ENCODE measurements at places on chromosomes 1 and 21.

DNA sequence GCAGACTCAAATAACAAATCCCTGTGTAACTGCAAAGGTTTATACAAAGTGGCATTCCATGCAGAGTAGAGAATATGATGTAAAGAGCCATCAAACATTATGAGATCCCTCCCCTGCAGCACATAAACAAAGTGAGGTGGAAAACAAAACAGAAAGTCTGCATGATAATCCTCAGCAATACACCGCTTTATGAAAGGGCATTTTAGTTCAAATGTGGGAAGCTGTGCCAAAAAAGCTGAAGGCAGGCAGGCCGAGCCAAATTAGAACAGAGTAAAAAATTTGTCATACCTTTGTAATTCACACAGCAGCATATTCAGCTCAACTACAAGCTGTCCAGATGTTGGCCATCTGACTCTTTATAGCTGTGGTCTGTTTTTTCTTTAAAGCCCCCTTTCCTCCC is 113.5 kb downstream of the LHX9 start:
- no peak for DNase-seq

- DNase-seq: no peak
These were observed 144.7 kb downstream of the APP start for GRCh38 chr21:26025536-26026512.

GRCh38 chr1:248790456-248790855 is 34.9 kb upstream of the LYPD8 start:
- DNase-seq: no peak

DNA sequence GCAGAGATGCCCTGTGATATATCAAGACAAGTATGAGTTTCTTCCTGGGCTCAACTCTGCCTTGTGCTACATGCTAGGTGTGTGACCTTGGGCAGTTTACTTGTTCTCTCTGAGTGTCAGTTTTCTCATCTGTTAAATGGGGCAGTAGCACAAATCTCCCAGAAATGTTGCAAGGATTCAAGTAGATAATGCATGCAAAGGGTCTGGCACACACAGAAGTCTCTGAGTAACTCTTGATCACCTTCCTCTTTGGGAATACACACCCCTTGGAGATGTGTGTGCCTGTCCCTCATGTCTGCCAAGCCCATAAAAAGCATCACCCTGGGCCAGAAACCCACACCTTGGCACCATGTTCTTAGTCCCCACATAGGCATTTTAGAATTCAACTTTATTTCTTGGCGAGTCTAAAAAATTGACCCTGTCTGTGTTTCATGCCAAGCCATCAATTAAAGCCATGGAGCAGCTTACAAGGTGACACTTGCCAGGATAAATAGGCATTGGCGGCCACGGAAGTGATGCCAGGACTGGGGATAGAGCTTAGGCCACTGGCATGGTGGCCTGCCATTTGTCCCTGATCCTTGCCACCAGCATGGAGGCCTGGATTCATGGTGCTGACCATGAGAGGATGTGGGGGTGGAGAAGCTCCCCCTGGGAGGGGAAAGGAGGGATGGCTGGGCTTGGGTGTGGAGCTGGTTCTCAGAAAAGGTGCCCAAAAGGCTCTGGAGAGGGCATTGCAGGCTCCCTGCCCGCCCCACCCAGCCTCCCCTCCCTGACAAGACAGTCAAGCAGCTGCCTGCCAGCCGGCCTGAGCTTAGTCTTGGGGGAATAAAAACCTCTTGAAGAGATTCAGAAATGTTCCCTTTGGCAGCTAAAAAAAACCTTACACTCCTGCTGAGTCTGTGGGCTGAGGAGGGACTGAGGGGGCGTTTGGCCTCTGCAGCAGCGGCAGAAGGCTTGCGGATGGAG is 118.0 kb upstream of the IPO9 start:
- no peak for DNase-seq

DNA sequence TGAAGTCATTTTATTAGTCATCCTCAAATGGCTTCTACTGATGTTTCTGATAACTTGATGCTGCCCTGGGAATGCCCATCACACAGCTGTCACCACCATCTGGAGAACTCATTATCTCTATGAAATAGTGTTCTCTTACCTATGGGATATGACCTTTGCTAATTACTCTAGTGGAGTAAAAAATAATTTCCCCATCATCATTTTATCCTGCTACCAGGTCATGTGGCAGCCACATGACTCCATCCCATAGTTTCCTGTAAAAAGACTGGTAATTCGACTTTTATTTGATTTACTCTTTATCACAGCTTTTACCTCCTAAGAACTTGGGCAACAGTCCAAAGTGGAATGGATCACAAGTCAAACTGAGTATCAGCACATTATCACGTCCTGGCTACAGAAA is 76.1 kb upstream of the USP25 start:
- no peak for DNase-seq

DNA sequence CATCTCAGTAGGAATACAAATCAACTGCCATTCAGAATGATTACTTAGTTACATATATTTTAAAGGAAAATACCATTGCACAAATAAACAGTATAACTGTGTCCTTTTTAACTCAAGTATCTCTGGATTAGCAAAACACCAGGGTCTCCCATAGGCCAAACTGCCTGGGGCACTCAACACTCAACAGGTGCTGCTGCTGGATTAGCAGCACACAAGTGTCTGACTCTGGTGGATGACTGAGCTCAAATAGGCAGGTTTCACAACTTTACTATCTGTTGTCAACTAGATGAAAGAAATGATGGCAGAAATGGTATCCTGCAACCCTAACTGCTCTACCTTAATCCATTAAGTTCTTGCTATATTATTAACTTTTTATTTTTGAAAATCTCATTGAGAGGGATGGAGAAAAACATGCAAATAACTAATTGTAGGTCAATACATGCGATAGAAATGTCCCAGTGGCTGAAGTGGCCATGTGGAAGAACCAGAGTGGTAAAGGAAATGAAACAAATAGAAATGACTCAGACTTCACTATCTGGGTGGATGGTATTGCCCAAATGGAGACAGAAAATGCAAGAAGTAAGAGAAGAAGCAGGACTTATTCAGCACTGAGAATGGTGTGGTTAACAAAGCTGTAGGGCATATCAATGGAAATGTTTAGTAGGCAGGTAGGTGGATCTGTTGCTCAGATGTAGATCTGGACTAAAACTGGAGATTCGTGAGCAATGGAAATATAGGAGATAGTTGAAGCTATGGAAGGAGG is 90.8 kb upstream of the CCDC190 start:
- DNase-seq: no peak

DNA sequence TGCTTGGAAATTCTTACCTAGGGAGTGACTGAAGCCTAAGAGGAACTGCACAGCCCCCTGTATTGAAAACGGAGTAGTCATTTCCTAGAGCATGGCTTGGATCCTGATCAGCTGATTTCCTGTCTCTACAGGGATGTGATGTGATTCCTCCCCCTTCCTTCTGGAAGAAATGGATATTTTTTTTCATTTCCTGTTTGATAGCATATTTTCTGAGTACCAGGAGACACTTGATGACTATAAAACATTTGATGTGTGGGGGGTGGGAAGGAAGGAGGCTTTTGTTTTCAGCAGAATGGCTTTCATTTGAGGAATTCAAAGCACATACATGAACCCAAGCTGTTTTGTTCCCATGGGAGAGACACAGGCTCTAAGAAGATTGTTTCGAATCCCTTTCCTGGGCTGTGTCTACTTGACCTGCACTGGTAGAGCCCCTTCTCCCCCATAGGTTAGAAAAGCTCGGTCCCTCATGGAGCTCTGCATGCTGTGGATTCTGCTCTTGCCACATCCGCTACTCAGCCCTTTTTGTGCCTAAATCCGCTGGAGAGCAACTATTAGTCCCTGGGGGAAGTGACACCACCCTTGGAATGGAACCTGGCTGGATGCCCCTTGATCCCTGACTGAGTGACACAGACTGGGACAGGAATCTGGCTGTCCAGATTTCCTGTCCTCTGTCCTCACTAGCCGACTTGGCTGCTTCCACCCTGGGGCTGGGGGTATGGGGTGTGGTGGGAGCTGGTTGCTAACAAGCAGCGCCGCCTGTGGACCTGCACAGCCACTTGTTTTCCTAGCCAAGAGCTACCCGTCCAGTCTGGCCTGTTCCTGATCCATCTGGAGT is 71.8 kb upstream of the MACF1 start:
- no peak for DNase-seq

DNA sequence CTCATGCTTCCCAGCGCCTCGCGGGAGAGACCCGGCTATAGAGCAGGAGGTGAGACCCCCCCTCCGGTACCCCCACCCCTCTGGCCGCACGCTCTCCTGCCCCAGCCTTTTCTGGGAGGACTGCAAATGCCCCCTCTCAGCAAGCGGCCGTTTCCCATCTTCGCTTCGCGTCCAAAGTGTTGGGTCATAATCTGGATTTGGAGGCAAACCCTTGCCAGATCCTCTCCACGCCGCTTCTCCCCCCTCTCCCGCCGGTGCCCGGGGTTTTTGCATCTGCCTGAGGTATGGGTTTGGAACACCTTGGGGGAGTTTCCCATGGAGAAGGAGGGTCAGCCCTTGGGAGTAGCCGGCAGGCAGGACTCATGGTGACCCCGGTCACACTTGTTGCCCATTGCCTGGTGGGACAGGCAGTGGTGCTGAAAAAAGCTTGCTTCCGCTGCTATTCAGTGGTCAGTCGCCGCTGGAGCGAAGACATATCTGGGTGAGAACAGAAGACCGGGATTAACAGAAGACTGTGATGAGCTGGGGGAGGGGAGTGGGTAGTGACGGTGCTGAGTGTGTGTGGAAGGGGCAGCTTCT is 935 bp downstream of the KCNK2 start:
- DNase-seq: no peak

DNA sequence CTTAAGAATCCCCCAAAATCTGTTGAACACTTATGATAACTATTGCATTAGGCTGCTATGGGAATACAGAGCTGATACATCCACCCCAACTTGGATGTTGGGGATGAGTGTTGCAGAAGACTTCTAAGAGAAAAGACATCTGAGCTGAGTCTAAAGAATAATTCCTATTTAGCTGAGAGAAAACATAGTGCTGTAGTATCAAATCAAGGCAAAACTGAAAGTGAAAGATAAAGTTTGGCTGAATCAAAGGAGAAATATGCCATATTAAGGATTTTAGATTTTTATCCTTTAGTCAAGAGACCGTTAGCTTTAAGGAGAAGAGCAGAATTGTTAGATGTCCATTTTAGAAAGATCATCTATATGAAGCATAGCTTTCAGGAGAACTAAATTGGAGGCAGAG is 726.9 kb upstream of the PTBP2 start:
- DNase-seq: no peak

DNA sequence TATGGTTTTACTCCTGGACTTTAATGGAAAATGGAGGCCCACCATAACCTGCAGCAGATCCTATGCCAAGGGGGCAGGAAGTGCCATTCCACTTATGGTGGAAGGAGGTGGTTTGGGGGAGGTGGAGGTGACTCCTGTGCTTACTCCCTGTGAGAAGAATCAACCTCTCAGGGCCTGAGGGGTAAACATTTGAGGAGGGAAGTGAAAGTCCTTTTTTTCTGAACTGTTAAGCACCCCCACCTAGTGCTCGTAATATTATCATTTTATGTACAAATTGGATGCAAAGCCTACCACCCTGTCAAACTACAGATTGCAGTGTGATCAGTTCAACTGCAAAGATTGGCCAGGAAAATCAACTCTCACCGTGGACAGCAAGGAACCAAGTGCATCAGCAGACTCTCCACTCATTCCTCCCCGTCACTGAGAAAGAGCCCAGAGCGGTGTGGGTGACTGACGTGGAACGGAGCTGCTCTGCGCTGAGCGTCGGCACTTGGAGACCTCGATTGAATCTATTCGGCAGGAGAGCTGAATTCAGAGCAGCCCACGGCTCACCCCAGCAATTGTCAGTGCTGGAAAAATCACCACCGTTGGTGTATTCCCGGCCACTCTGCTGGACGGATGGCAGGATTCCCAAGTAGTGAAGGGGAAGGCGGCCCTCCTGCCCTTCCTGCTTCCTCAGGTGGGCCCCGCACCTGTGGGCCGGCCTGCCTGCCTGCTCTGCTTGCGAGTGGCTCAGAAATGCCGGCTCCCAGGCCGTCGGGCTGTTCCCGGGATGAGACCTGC is 46.8 kb upstream of the COX20 start:
- no peak for DNase-seq

GRCh38 chr1:167605576-167605975 is 24.5 kb upstream of the RCSD1 start:
- no peak for DNase-seq

DNA sequence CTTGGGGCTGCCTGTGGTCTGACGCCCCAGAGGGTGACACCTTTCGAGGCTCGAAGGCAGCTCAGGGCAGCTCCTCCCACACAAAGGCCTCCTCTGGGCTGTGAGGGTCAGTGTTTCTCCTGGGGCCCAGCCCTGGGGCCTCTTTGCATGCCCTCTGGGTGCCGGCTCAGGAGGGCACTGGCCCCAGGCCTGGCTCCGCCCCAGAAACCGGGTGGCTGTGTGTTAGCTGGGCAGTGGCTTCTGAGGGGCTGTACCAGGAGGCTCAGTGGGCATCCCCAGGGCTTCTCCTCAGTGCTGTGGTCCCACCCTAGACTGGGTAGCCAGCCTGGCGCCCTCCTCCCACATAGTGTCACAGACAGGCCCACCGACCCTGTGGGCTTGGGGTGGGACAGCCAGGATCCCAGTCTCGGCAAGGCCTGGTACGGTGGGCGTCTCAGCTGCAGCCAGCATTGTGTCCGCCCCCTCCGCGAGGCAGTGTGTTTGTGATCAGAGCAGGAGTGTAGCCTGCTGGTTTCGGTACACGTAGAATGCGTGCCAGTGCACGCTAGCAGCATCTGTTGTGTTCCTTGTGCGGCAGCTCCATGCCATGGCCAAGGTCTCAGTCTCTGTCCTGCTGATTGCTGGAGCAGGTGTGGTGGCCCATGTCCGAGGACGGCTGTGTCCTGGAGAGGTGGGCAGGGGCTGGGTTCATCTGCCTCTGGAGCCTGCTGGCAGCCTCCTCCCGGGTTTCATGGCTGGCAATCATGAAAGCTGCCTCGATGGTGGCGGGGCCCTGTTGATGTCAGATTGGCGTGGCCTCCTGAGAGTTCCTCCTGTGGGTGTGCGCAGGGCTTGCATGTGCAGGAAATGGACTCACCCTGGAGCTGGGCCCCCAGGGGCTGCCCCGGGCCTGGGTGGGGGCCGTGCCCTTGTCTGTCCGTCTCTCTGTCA is 28.0 kb downstream of the RRP1 start:
- DNase-seq: no peak

DNA sequence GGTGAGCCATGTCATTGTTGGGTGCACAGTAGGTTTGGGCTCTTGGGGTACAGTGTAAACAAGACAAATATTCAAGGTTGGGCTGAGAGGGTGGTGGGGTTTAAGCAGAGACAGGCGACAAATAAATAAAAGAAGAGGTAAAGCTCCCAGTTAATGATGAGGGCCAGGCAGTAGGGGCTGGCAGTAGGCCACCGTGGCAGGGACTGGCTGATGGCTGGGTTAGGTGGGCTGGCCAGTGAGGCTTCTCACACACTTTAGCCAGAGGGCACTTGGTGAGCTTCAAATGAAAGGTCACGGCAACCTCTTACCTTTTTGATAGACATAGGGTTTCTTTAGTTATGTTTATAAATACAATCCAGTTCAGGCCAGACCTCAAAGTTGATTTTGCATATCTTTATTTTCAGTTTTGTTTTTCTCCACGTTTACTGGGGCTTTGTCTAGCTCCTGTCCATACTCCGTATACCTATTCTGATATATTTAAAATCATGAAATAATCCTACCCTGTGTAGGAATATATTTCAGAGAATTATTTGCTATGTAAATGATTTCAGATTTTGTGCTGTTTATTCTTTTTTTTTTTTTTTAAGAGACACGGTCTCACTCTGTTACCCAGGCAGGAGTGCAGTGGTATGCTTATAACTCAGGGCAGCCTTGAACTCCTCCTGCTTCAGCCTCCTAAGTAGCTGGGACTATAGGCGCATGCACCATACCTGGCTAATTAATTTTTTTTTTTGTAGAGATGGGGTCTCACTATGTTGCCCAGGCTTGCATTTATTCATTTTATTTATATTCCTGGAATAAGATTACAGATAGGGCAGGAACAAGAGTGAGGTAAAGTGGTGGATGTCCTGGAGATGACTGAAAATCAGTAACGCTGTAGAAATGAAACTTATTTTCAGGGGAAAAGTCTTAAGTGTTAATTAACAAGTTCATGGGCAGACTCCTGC is 122.7 kb downstream of the RYR2 start:
- no peak for DNase-seq
